ENCODE measurements at places on chromosomes 4 and X.

DNA sequence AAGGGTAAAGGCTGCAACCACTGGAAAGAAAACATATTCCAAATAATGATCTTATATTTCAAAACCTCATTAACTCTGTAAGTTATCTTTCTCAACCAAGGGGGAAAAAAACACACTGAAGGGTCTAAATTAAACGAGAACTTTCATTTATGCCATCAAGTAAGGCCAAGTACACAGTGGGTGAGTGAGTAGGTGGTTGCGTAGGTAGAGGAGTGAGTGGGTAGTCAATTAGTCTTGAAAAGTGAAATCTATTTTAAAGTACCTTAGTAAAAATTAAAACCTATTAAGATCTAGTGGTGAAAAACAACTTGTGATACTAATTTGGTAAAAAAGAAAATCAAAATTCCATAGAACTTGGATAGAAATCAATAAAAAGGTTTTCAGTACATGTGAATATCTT, 3.5 kb downstream of the CASK start:
- DNase-seq: no peak

- peak; percentile 75 for DNase-seq
Measured at GRCh38 chrX:71143508-71143907, 1.1 kb upstream of the NLGN3 start.

DNA sequence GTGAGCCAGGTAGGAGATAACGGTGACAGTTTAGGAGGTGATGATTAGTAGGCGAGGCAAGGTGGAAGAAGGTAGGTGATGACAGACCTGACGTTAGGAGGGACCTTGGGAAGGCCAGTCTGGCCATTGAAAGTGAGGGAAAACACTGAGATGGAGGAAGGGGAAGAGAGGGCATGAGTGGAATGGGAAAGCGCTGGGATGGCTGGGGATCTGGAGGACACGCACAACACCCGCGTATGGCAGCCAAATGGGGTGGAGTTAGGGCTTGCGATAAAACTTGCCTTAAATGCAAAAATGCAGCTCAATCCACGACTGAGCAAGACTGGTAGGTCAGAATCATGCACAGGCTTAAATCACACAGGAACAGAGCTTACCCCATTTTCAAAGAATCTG, 605 bp upstream of the CDKL2 start:
- no peak for DNase-seq

GRCh38 chr4:170004651-170005295, 21.4 kb downstream of the MFAP3L start:
- DNase-seq: no peak

GRCh38 chr4:143404555-143404954, 67.9 kb downstream of the GAB1 start:
- DNase-seq: no peak

GRCh38 chr4:35934320-35934981, 309.9 kb downstream of the ARAP2 start:
- DNase-seq: peak; percentile 2

DNA sequence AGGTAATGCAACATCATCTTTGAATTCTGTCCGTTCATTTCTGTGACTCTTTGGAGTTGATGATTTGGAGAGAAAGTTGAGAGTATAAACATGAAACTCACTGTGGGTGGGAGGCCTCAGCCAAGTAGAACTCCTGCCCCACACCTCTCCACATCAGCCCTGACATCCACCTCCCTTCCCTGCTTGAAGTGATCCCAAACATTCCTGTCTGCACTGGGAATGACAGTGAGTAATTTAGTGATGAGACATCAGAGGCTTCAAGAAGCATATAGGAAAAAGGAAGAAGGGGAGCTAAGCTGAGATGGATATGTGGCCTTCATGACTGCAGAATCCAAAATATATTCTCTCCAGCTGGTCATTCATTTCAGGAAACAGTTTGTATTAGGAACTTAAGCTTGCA, 151.8 kb downstream of the SPATA18 start:
- DNase-seq: no peak
